ENCODE measurements at places on chromosomes 2 and 18.

- peak; percentile 78 for DNase-seq
These were observed 50.0 kb downstream of the TMEM163 start for GRCh38 chr2:134668821-134669220.

- DNase-seq, result no peak
These were observed 486.5 kb downstream of the TDRD15 start for GRCh38 chr2:21610304-21610703.

DNA sequence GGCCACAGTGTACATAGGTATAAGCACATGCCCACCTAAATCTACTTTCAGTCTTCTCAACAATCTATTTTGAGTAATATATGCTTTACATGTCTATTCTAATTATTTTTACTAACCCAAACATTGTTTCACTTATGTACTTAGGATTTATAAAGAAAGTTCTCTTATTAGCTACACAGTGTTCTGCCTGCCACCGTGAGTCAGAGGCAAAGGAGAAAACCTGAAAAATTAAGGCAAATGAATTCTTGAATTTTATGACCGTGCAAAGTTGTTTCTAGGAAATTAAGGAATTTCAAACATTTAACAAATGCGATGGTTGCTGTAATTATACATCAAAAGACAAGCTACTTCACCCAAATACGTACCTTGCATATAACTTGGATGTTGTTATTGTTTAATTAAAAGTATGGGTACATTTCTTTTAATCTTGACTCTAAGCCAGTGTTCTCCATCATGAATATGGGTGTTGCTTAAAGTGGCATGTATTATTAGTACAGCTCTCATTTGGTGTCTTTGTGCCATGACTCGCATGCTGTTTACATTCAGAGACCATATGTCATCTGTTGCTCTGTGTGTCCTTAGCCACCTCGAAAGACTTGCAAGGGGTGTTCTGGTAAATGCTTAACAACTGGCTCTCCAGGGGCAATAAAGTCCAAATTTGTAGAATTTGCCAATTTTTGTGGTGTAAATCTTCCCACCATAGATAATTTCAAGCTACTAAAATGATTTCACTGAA is 154.3 kb upstream of the FN1 start:
- peak; percentile 40 for DNase-seq

DNA sequence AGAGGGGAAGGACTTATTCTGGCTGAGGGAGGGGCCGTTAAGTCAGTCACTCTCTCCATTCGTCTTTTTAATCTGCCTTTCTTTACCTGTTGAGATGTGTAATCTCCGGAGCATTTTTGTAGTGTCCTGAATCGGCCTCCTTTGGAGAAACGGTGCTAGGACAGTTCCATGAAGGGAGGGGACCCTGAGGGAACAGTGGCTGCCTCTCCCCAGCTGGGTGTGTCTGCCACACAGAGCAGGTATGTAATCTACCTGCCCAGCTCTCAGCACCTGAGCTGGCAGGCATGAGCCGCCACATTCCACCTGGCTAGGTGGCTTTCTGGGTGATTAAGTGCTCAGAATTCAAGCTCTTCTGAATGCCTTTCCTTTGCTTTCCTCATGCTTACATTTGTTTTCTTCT is 131.2 kb downstream of the WDSUB1 start:
- DNase-seq, result no peak

DNA sequence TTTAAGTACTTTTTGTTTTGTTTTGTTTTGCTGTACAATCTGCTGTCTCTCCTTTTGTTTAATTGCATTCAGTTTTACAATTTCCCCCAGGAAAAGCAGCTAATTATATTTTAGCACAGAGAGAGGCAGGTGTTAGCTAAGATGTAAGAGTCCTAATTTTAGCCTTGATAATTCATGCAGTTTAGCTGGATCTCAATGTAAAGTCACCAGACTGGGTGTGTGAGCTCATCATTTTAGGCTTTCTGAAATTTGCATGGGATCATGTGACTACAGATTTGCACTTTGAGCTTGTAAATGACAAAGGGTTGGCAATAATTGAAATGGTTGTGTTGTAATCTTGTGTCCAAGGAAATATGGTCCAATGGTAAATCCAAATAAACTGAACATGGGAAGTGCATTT is 68.5 kb downstream of the ETAA1 start:
- DNase-seq, result no peak

DNA sequence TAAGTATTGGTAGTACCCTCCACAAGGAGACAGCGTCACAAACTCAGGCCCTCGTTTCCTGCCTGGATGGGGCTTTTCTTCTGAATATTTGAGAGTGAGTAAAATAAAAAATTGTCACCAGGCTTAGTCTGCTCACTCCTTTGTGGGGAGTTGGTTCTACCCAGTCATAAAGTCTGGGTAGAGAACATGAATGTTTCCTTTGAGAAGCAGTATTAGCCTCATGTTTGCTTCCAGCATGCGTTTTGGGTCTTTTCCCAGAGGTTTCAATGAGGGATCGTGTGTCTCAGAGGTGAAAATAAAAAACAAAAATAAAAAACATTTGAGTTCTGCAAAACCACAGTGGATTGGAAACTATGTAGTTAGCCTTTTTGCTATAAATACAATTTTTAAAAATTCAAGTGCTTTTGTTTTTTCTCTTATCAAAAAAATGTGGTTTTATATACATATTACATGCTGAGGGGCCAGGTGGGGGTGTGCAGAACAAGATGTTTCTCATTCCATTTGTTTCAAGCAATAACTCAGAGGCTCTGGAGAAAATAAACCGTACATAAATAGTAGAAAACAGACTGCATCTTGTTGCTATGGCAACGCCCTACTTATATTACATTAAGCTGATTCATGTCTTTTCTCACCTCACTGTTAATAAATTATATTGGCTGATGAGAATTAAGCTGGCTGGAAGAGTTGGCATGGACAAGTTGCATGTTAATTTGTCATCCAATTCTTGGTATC is 225.4 kb upstream of the FBXO11 start:
- peak; percentile 54 for DNase-seq
